ENCODE measurements at places on chromosomes 1 and 21.

DNA sequence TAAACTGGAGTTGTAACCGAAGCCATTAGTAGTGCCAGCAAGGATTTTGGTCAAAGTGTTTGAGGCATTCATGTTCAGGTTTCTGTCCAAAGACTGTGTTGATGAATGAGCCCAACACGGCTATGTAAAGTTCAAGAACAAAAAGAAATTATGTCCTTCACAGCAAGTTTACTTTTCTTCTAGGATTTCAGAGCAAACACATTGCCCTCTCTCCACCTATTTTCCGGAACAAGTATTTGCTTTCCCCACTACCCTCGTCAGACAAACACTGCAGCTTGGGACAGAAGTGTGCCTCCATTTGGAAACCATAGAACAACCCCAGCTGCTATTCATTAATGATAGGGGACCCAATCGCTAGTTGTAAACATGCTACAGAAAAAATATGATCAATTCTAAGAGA is 151.4 kb upstream of the C1orf105 start:
- no peak for DNase-seq

- no peak for DNase-seq
Observed at GRCh38 chr1:109351457-109351856, 44.6 kb upstream of the MYBPHL start.

DNA sequence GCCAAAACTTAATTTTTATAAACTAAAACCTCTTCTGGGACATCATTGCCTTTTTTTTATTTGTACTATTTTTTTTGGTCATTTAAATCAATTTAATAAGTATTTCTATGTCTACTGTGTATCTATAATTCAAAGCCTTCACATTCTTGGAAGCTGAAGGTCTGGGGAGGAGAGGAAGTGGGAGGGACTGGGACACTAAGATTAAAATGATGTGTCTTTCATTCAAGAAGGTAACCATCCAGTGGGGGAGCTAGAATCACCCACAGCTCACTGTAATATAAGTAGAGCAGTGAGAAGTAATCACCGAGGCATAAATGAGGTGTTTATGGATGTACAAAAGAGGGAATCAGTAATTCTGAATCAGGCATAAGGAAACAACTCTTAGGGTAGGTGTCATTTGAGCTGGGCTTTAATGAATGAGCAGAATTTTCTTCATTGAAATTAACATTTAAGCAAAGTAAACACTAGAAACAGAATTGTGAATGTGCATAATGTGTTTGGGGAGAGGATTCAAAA is 52.8 kb downstream of the PTGER3 start:
- no peak for DNase-seq

DNA sequence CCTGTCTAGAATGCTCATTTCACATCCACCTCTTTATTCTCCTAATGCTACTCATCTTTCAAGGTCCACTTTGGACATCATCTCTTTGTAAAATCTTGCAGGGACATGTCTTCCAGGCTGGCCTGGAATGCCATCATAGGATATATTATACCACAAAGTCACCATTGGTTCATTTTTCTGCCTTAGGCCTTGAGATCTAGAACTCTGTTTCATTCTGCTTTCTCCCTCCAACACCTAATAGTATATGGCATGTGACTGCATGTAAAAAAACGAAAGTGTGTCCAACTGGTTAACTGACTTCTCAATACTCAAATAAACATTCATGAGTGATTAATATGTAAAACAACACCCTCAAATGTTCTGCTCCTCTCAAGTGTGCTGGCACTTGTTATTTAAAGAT is 84.1 kb downstream of the RGS2 start:
- no peak for DNase-seq

GRCh38 chr1:111195002-111195684 is 5.3 kb downstream of the DENND2D start:
- DNase-seq: no peak

DNA sequence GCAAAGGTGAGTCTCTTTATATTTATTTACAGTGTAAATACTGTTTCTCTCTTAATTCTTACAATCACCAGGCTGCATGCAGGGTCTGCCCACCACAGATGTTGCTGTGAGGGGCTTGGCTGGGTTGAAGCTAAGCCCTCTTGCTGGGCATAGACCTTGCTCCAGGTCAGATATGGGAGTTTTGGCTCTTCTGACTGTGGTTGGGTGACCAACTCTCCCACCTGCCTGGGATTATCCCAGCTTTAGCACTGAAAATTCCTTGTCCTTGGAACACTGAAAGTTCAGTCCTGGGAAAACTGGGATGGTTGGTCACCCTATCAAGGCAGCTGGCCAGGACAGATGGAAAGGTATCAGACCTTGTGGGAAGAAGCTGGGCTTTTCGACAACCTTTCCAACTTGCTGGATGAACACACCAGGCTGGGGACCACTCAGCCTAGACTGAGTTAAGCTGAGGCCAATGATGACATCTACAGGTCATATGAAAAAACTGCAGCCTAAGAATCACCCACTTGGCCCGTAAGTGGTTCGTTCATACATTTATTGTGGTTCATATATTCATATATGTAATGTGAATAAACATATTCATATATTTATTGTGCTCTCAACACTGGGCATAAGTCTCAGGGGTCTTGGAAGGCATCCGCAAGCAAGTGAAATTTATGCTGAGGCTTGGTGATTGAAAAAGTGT is 26.6 kb upstream of the HPDL start:
- DNase-seq: peak; percentile 54

- DNase-seq: no peak
Observed at GRCh38 chr21:43758111-43758641, 17.9 kb downstream of the CSTB start.

DNA sequence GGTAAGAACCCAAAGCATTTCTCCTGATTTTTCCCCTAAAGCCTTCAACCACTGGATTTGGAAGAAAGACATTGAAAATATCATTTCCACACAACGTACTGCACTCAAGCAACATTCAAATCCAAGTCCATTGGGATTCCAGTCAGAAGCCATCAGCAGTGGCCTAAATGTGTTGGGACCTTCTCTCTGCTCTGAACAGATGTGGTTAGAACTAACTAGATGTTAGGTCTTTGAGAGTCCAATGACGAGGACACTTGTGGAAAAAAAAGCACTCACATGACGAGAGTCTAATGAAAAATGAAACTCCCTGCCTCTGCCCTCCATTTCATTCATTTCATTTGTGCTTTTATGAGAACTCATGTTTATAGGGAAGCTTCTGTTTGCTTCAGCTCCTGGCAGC is 382.3 kb downstream of the SIPA1L2 start:
- DNase-seq: no peak

GRCh38 chr1:232695621-232696385 is 65.9 kb upstream of the SIPA1L2 start:
- no peak for DNase-seq

GRCh38 chr21:37568916-37569315 is 202.3 kb downstream of the DYRK1A start:
- no peak for DNase-seq

DNA sequence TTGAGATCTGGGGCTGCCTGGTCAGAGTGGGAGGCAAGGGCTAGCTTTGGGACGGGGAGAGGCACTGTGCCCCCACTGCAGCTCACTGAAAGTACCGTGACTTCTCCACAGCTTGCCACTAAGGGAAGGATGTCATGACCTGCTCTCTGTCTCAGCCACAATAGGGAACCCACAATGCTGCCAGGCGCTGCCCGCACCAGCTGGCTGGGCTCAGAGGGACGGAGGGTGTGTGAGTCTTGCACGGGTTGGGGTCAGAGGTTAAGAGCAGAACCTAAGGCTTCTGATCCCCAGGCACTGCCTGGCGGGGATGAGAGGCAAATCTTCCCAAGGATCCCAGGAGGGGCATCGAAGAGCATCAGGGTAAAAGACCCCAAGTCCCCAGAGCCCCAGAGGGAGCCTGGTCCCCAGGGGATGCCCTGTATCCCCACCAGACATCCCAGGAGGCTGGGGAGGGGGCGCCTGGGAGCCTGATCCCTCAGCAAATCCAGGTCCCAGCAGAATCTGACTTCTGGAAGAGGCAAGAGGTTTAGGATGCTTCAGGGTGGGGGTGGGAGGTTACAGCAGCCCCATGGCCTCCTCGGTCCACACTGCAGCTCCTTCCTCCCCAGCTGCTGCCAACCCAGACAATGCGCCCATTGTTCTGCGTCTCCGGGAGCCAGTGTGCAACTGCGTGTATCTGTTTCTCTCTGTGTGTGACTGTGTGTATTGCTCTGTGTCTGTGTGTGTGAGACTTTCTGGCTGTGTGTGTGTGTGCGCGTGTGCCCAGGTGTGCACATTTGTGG is 2.0 kb upstream of the MARCKSL1 start:
- no peak for DNase-seq

DNA sequence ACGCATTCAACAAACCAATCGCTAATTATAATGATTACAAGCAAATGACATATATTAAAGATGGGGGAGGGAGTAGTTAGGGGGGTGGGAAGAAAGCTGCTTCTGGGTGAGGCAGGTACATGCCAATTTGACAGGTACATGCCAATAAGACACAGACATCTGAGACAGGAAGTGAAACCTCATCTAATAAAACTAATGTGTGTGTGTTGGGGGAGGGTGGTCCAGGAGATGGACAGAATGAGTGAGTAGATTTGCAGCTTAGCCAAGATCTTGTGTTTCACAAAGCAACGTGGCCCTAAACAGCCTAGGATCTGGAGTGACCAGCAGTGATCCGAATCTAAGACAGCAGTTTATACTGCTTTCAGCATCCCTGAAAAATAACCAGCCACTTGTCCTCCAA is 10.8 kb downstream of the CFAP45 start:
- no peak for DNase-seq

- DNase-seq: no peak
Observed at GRCh38 chr1:152335399-152335798, 10.4 kb upstream of the FLG start.

GRCh38 chr1:17891205-17892110 is 136.3 kb downstream of the ACTL8 start:
- no peak for DNase-seq

DNA sequence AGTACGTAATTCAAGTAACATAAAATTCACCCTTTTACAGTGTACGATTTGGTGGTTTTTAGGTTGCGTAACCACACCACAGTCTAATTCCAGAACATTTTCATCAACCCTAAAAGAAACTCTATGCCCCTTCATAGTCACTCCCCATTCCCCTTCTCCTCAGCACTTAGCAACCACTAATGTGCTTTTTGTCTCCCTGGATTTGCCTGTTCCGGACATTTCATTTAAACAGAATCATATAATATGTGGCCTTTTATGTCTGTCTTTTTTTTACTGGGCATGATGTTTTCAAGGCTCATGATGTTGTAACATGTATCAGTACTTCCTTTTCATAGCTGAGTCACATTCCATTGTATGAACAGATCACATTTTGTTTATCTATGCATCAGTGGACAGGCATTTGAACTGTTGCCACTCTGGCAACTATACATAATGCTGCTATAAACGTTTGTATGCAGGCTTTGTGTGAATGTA is 20.8 kb downstream of the OBSCN start:
- DNase-seq: no peak

DNA sequence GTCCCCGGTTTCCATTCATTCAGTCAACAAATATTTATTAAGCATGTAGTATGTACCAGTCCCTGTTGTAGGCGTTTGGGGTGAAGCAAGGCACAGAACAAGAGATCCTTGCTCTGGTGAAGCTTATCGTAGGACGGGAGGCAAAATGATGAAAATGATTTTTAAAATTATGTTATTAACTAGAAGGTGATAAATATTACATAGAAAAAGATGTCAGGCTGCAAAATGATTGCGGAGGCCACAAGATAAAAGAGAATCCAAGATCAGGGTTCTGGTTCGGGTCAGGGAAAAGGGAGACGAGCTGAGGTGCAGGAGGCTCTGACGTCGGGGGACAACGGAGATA is 602 bp upstream of the CGN start:
- no peak for DNase-seq

DNA sequence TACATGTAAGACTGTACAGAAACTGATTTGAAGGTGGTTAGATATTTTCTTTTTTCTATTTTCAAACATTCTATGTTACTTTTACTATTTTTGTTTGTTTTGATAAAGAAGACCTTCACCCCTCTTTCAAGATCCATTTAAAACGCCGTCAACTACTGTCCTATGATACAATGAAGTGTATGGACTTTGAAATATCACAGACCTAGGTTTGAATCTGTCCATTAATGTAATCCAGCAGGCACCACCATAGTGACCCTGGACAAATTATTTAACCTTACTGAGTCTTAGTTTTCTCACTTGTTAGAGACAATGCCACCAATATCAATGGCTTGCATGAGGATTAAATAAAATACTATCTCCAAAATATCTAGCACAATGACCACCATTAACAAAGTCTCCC is 2.0 kb downstream of the FRRS1 start:
- no peak for DNase-seq

DNA sequence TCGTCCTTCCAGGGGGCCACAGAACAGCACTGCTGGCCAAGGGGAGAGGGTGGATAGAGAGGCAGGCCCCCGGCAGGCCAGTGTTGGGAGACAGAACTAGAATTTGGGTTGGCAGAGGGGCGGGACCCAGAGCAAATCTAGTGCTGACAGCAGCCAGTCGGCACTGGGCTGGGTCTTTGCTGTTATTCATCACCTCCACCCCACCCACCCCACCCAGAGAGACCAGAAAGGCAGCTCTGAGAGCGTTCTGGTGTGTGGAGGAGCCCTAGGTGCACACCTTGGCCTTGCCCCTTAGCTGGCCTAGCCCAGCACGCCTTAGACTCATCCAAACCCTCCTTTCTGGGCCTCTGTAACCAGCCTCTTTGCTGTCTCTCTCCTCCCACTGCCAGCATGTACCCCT is 6.4 kb upstream of the PKP1 start:
- DNase-seq: no peak

DNA sequence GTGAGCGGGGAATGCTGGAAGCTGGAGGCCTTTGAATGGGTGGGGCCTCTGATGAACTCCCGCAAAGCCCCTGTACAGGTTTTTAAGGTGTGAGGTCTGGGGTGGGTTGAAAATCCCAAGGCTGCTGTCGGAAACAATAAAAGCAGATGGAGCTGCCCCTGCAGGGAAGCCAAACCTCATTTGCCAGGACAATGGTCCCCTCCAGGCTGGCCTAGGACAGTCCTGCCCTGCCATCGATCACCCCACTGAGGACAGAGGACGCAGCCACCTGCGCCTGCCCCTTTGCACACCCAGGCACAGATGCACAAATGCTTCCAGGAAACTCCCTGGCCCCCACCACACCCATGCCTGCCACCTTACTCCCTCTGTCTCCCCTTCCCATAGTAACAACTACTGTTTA is 4.4 kb downstream of the DRAXIN start:
- no peak for DNase-seq

- DNase-seq: no peak
Observed at GRCh38 chr1:235442788-235443429, 61.3 kb downstream of the B3GALNT2 start.

Measured in NCI-H187 treated with DMSO at 0.1 percent for 48 hours (cell line).